ENCODE measurements at places on chromosomes 13 and 19. TPM values are rescaled to one million over a fixed set of nuclear protein-coding genes. Genes with fewer than 3 reads are reported as not detected.

The RAB4B gene
- 13.7 TPM for polyA plus RNA-seq

The AMER2 gene
- 0.35 TPM for polyA plus RNA-seq

The ZNF570 gene
- 10.0 TPM for polyA plus RNA-seq

The SERP2 gene
- polyA plus RNA-seq = 13.1 TPM

The CCL25 gene
- 0.24 TPM for polyA plus RNA-seq

The FOXO1 gene
- 15.2 TPM for polyA plus RNA-seq

The DCT gene
- polyA plus RNA-seq = 0.18 TPM

- peak; percentile 97 for DNase-seq
These were observed at the start of gene AP3D1 for GRCh38 chr19:2151339-2152229. Gene AP3D1 (minus strand): TSS chr19:2151566. CDS start chr19:2151334, 232 bp downstream.

- DNase-seq = no peak
These were observed 2.2 kb downstream of the ARHGEF7 start for GRCh38 chr13:111117289-111117688.

DNA sequence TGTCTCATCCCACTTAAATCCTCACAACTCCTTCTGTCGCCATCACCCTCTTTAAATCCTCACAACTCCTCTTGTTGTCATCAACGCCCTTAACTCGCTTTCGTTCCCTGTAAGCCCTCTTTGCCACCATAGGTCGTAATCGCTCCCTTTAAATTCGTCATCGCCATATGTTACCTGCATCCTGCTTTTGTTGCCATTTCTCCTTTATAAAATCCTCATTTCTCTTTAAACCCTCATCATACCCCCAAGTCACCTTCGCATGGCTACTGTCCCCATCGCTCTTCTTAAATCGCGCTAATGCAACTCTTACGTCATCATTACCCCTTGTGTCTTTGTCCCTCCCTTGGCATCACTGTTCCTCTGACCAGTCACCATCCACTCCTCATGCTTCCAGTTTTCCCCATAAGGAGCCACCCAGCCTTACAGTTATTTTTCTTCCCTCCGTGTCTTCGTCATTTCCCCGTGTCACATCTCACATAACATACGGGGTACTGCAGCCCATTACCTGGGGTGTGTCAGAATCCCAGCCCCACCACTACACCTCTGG, 539 bp downstream of the PLD3 start:
- no peak for DNase-seq

DNA sequence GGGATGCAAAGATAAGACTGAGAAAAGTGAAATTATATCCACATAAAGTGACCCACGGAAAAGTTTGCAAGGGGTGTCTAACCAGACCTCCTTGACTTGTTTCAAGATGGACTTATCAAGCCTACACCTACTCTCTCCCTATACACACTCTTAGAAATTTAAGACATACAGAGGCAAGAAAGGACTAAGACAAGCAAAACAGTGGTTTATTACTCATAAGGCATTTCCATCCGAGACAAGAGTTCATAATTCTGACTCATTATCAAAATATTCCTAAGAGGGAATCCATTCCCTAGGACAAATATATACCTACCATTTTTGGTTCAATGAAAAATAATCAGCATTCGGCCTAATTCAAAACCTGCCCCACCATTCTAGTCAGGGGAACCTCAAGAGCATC, 232.6 kb upstream of the GPC6 start:
- no peak for DNase-seq

DNA sequence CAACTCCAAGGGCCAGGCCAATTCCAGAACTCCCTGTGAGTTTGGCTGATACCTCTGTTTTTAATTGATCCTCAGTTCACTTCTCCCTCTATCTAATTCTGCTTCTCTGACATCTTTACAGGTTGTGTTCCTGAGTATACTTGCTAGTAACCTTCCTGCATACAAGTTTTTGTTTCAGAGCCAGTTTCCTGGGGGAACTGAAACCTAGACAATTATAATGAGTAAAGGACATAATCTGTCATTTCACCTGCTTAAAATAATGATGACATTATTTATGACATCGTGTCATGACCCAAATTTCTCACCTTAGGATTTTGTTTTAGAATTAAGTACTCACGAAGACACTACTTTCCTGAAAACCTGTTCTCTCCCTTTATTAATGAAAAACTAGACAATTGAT, 12.5 kb upstream of the MYCBP2 start:
- DNase-seq = no peak

DNA sequence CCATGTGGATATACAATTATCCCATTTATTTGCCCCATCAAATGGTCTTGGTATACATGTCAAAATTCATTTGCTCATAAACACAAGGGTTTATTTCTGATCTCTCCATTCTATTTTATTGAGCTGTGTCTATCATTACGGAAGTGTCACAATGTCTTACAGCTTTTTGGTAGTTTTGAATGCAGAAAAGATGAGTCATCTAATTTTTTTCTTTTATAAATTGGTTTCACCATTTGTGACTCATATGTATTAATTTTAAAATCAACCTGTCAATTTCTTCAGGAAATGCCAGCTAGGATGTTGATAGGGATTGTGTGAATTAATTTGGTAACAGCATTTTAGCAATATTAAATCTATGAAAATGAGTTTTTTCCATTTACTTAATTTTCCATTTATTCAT, 2549.4 kb downstream of the PCDH9 start:
- no peak for DNase-seq

DNA sequence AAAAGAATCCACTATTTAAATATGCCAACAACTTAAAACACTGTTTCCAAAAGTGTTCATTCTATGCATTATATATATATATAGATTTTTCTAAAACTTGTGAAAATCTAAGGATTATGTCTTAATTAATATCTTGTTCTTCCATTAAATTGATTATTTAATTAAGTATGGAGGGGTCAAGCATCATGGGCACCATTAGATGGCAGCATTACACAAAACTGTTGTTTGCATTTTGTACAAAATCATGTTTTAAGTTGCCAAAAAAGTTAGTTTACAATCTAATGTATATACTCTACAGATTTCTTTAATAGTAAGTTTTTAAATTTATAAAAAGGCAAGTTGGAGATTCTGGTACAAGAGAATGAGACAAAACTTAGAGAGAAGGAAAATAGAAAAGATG, 213.2 kb upstream of the EDNRB start:
- DNase-seq = no peak

DNA sequence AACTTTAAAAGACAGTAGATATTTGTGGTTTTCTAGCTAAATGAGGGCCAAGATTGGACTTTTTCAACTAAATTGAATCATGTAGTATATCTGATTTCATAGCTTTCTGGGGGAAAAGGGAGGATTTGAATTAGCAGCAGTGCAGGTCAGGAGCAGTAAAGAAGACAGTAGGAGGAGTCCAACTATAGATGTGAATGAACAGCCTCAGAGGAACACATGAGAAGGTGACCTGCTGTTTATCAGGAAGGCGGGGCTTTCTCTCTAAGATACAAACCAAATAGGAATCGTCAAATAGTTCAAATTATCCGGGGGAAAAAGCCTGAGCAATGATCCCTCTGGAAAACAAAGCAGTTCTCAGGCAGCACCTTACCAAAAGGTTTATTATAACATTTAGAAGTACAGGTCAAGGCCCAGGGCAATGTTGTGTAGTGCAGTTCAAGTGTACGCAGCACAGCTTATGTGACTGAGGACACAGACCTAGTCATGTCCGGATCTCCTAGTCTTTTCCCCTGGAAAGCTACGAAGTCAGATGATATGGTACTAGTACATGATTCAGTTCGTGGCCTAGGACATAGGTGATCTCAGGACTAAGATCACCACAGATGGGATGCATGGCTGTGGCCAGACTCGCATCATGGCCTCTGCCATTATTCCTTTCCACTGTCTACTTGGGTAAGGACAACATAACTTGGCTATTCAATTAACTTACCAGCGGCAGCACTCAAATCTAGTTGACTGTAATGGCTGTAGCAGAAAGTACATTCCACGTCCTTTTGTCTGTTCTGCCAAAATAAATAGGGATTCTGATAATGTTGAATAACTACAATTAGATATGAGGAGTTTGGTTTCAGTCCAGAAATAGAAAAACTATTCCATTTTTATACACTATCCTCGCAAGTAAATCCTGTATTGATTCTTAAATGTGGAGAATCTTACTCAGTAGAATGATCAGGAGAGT, 40.3 kb downstream of the MPHOSPH8 start:
- no peak for DNase-seq

GRCh38 chr13:64640002-64640401, 2590.1 kb downstream of the PCDH9 start:
- no peak for DNase-seq

- no peak for DNase-seq
These were observed 41.6 kb downstream of the HSPH1 start for GRCh38 chr13:31119966-31120700.

DNA sequence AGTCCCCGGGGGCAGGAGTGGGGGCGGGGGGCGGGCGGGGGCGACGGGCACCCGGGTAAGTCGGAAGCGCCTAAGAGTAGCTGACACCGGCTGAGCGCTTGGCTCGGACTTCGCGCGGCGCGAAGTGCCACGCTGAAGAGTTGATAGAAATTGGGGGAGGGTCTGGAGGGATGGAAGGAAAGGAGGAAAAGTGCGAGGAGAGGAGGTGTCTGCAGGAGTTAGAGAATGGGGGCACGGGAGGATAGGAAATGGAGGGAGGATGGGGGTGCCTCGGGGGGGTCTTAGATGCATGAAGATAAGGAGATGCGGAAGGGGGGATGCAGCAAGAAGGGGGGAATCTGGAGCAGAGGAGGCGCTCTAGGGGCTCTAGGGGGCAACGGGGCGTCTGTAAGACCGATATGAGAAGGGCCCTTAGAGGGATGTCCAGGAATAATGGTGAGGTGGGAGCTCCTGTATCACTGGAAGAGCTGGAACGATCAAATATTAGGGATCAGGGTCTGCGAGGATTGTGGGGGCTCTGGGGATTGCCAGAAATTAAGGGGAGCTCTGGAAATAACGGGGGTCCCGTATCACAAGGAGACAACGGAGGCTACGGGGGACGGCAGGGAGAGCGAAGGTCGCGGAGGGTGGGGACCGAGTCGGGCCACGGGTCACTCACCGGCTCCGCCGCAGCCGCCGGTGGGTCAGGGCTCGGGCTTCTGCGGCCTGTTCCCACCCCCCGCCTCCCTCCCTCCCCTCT, at the start of gene MYPOP:
Gene MYPOP, minus strand, starts transcription at position 702 of the 739 bp plus-strand sequence. CDS start 840 bp downstream, outside the sequence.
- no peak for DNase-seq

GRCh38 chr13:38346764-38347163, 2.9 kb upstream of the UFM1 start:
- no peak for DNase-seq

DNA sequence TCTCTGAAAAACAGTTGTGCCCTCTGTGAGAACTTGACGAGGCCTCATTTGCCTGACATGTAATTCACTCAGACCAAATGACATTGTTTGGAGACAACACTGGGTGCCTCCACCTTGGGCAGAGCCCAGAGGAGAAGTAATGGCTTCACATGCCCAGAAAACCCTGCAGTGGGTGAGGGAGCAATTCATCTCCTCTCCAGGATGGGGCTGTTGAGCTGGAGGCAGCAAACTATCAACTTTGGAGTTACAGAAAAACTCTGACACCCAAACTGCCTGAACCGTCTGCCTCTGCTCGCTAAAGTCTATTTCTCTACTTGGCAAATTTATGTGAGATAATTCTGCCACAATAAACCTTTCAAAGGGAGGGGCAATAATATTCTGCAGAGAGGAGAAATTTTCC, 146.9 kb downstream of the DCLK1 start:
- DNase-seq = no peak

- DNase-seq = no peak
These were observed 65.9 kb downstream of the GPC5 start for GRCh38 chr13:91464336-91464735.

DNA sequence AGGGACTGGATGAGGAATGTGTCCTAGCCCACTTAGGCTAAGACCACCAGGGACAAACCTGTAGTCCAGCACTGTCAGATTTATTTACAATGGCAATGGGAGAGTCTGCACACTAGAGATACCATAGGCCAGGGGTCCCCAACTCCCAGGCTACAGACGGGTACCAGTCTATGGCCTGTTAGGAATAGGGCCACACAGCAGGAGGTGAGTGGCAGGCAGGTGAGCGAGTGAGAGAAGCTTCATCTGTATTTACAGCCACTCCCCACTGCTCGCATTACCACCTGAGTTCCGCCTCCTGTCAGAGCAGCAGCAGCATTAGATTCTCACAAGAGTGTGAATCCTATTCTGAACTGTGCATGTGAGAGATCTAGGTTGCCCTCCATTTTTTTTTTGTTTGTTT, 2.4 kb downstream of the THAP8 start:
- DNase-seq = no peak

- no peak for DNase-seq
These were observed 1.8 kb downstream of the TNPO2 start for GRCh38 chr19:12721656-12722565.

DNA sequence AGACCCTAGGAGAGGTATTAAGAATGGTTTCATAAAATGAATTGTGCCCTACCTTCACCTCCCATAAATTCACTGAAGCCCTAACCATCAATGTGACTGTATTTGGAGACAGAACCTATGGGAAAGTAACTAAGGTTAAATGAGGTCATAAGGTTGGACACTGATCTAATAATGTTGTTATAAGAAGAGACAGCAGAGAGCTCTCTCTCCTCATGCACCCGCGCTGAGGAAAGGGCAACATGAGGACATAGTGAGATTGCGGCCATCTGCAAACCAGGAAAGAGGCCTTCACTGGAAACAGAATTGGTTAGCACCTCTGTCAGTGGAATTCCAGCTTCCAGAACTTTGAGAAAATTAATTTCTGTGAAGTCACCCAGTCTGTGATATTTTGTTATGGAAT, 1396.1 kb upstream of the MIR17HG start:
- DNase-seq = no peak

DNA sequence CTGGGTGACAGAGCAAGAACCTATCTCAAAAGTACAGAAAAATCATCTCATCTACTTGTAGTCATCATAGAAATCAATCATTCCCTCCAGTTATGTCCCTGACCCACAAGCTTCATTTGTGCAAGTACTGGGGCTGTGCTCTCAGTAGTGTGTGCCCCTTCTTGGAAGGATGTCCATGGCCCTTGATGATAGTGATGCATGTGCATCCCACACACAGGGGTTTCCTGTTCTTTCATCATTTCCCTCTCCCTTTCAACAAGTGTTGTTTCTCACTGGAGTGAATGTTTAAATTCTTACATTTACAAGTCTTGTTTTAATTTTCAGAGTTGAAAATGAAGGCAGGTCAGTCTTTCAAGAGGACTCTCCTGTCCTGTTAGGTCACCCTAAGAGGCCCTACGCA, 1.5 kb downstream of the LGALS13 start:
- DNase-seq = no peak

- DNase-seq = peak; percentile 31
These were observed 883 bp downstream of the ZNF441 start for GRCh38 chr19:11767633-11768133.

DNA sequence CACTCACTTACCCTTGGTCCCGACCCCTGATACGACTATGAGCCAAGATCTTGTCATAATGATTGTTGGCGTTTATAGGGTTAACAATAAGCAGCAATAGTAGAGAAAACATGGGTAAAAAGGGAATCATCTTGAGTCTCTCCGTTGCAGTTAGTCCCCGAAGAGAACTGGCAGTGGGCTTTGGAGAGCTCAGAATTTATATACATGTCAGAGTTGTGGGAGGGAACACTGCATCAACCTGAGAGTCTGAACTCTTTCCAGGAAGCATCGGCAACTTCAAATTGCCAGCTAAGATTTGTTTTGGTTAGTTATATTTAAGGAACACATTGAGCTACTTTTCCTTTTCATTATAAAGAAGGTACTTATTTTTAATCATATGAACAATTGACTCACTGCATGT, at the start of gene POSTN:
Gene POSTN, minus strand, starts transcription at position 172 of the 400 bp plus-strand sequence. Its CDS starts 42 bp downstream, at position 130.
- no peak for DNase-seq

- no peak for DNase-seq
These were observed 29.6 kb downstream of the ELL start for GRCh38 chr19:18491995-18492953.

GRCh38 chr19:40608240-40608621, 7.1 kb downstream of the LTBP4 start:
- DNase-seq = no peak

GRCh38 chr19:46656541-46656940, 4.4 kb downstream of the DACT3 start:
- DNase-seq = no peak
